ENCODE measurements at places on chromosomes 16 and 17.

DNA sequence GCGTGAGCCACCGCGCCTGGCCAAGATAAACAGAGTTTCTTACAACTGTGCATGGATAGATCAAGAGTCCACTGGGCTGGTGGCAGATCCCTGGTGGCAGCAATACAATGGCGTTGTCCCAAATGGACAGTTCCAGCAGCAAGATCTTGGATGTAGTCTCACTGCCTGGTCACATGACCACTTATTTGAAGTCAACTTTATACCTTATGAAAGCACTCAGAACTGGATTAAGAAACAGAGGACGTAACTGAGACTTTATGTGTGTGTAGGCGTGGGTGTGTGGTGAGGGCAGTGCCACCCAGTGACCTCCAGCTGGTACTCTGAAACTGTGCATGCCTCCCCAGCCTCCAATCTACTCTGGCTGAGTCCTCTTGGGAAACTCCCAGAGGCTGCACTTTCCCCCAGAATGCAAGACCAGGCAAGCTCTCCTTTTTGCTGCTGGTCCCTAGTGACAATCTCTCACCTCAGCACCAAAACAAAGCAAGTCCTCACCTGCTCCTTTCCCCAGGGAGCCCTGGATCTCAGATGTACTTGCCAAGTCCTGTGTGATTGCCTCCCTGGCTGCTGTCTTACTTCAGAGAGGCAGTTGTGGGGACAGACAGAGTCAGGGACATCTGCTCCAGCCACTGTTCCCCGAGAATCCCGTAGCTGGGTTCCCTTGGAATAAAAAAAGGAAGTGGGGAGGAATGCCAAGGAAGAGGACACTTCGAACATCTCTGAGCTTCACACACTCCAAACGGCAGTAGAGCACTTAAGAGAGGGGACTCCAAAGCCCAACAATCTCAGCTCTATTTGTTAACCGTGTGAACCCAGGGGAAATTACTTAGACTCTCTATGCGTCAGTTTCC is 11.7 kb upstream of the ST6GALNAC2 start:
- no peak for DNase-seq

- no peak for DNase-seq
Measured at GRCh38 chr16:66116163-66117002, 250.1 kb upstream of the CDH5 start.

GRCh38 chr17:50480854-50481490 is 2.3 kb downstream of the RSAD1 start:
- DNase-seq = no peak

DNA sequence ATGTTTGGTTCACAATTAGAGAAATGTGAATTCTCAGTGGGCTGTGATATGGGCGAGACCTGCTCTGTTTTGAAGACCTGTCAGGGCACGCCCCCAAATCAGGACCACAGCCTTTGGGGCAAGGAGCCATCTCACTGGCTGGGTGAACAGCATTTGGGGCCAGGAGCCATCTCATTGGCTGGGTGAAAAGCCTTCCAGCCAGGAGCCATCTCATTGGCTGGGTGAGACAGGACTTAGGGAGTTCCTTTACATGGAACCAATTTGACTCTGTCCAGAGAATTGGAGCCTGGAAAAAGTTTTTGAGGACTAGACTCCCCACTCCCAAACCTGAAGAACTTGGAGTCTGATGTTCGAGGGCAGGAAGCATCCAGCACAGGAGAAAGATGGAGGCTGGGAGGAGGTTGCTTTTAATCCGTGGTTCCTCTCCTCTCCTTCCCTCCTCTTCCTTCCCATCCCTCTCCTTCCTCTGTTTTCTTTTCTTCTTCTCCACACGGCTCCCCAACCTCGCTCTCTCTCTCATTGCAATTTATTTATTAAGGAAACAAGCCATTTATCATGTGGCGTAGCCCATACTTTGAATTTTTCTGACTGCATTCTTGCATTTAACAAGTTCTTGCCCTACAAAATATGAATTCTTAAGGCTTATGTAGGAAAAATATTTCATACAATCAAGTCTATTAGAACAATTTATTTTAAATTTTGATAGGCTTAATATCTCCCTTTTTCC is 19.7 kb downstream of the FOXL1 start:
- DNase-seq = no peak

GRCh38 chr16:2482708-2483534 is 8.0 kb downstream of the TBC1D24 start:
- DNase-seq = no peak

GRCh38 chr17:72715906-72716572 is 376.4 kb downstream of the SLC39A11 start:
- DNase-seq = no peak

- no peak for DNase-seq
Measured at GRCh38 chr17:41067281-41067680, 1.6 kb upstream of the KRTAP2-4 start.

GRCh38 chr17:68462381-68463210 is 5.3 kb upstream of the WIPI1 start:
- DNase-seq = peak; percentile 84

GRCh38 chr17:68840073-68840472 is 115.1 kb downstream of the ABCA8 start:
- DNase-seq = no peak

DNA sequence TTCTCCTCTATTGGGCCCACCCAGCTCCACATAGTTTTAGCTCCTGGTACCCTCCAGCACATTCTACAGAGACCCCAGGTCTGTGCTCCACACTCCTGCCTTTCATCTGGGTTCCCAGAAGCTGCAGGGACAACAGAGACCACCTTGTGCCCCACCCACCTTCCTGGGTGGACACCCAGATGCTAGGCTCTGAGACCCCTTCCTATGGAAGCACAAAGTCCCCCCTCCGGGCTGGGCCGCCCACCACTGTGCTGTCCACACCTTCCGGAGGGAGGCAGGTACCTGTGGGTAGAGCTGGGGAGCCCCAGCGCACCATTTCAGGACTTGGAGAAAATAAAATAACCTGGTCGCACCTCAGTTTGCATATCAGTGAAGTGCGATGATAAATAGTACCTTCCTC is 224.9 kb upstream of the FOXF1 start:
- no peak for DNase-seq

- DNase-seq = no peak
Measured at GRCh38 chr17:11140501-11140900, 100.5 kb upstream of the SHISA6 start.

DNA sequence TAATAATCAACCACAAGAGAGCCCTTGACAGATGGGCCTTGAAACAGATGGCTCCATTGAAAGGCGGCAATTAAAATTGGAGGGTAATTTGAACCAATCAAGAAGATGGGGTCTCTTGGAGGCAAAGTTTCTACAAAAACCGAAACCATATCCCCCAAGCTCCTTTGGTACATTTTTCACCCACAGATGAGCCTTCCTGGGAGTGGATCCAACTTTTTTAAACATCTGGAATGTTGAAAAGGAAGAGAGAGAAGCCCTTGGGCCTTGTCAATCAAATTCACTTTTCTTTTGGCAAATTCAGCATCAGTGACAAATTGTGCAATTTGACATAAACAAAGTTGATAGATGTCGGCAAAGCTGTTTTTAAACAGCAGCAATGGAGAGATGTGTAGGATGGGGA is 13.2 kb upstream of the NUP93 start:
- DNase-seq = no peak

DNA sequence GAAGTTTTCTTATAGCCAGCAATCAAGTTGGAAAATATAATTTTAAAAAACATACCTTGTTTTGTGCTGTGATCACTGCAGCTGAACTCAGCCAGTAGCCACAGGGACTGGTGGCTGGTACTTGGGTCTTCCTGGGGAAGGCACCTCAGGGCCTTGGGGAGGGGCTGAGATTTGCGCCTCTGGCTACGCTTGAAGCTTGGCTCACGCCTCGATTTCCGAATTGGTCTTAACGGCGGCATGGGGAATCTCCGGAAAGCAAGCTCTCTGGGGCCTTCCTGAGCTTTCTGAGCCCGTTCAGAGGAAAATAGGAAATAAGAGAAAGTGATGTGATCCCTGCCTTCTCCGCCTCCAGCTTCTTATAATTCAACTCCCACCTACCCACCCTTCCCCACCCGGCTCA is 11.3 kb upstream of the USP7 start:
- DNase-seq = no peak

DNA sequence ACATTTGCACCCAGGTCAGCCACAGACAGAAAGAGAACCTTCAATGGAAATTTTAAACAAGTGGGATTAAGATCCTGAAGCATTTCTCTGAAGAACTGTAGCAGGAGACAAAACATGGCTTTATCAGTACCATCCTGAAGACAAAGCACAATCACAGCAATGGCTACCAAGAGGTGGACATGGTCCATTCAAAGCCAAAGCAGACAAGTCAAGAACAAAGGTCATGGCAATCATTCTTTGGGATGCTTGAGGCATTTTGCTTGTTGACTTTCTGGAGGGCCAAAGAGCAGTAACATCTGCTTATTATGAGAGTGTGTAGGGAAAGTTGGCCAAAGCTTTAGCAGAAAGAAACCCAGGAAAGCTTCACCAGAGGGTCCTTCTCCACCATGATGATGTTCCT is 248.2 kb downstream of the TOX3 start:
- DNase-seq = no peak

- no peak for DNase-seq
Measured at GRCh38 chr16:67326115-67326471, 448 bp downstream of the KCTD19 start.

- no peak for DNase-seq
Measured at GRCh38 chr17:69954241-69954925, 120.6 kb upstream of the KCNJ16 start.

DNA sequence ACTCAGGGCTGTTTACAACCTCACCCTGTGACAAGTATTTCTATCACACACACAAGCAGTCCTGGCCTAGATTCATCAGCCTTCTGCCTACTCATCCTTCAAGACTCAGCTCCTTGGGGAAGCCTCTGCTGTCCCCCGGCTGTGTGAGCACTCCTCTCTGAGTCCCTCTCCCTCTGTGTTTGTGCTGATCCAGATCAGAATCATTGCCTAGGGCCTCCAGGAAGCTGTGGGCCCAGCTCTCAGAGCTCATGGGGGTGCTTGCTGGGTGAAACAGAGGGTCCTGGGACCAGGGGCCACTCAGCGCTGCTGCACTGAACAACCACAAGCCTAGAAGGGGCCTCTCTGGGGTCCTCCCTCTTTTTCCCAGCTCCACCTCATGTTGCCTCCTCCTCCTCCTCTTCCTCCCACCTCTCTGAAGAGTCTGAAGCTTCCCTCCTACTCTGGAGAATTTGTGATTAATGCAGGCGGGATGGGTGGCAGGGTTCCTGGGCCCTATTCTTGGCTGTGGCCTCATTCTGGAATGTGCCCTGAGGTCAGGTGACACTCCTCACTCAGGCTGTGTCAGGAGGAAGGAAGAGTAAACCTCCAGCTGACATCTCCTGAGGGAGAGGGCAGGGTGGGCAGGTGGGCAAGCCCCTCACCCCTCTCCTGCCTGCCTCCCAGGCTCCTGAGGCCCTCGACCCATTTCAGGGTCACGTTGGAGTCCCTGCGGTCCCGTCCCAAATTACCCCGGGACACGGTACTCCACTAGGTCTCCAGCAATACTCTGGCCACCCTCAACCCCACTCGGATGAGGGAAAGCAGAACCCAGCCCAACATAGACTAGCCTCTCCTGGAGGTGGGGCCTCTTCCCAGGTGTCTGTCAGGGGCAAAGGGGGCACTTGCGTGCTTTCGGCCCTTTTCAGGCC is 10.1 kb downstream of the WFIKKN2 start:
- DNase-seq = no peak

GRCh38 chr17:59124665-59125064 is 18.0 kb upstream of the TRIM37 start:
- no peak for DNase-seq

GRCh38 chr17:28427371-28427770 is 21.4 kb upstream of the SLC46A1 start:
- DNase-seq = no peak

- DNase-seq = no peak
Measured at GRCh38 chr17:50620237-50620636, 14.4 kb upstream of the ABCC3 start.

GRCh38 chr16:75862098-75862386 is 135.8 kb upstream of the CPHXL start:
- DNase-seq = no peak

DNA sequence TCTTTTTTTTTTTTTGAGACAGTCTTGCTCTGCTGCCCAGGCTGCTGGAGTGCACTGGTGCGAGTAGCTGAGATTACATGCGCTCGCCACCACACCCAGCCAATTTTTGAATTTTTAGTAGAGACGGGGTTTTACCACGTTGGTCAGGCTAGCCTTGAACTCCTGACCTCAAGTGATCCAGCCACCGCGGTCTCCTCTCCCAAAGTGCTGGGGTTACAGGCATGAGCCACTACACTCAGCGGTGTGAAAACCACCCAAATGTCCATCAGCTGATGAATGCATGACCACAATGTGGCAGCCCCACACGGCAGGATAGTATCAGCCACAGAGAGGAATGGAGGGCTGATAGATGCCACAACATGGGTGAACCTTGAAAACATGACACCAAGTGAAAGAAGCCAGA is 2.1 kb downstream of the P2RX5 start:
- peak; percentile 32 for DNase-seq

DNA sequence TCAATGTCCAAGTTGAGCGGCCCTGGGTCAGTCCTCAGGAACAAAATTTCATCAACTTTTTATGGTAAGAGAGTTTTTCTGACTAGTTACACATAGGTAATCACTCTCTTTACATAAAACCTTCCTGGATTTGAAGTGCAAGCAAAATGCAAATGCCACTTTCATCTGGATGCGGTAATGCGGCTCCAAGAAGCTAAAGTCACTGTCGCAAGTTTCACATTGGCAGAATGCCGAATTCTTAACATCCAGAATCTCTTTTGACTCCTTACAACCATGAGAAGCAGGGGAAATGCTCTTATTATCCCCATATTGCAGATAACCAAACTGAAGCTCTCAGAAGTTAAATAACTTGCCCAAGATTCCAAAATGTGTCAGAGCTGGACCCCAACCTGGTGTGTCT is 30.0 kb downstream of the MRPS23 start:
- no peak for DNase-seq

- DNase-seq = no peak
Measured at GRCh38 chr16:5393070-5393469, 295.5 kb upstream of the EEF2KMT start.

DNA sequence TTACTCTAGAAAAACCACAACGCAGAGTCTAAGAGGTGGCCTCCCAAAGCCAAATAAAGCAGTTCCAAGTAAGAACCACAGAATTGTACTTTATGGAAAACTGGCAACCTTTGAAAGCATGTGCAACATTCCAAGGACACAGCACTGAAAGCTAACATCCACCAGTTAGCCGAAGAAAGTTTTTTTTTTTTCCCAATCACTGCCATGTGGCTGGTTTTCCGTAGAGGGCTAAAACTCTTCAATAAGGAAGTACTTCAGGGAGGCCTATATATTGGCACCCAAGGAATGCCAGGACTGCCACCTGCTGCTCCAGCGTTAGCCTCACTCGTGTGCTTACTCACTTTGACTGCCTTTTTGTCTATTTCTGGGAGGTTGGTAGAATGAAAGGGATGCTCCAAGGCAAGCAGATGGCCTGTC is 25.2 kb downstream of the CEP95 start:
- DNase-seq = no peak

Measured in T-helper 2 cell (primary cell).